ENCODE measurements at places on chromosomes 6 and 20.

DNA sequence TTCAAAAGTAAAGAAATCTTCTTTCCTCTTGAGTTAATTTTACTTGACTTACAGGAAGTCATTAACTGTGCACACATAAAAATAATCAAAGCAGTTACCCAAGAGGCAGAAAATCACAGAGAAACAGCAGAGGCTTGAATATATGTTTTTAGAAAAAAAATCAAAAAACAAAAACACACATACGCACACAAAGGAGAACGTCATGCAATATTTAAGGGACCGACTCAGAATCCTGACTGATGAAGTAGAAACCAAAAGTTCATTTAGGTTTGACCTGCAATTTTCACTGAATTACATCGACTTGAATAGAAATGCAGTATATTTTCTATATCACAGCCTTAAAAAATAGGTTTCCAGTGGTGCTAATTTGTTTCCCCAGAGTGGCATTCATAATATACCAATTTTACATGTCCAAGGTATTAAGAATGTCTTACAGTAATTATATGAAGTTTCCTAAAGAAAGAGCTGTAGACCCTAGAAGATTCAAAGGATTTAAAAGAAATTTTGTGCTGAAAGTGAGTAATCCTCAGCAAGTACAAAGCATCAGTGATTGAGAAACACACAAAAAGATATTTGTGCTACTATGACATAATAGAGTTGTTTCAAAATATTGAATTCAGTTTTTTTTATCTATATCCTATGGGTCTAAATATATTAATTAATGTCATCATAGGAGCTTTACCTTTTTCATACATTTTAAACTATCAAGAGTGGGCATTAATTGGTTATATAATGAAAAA is 358.5 kb upstream of the RUNX2 start:
- no peak overlapping the region for H3K27ac ChIP-seq
- no peak for DNase-seq
- peaks cover 35% of the 10 kb centered on the region for H3K36me3 ChIP-seq
- H3K4me1 ChIP-seq: no peaks in the 10 kb centered on the region
- no peaks in the 10 kb centered on the region for H3K27me3 ChIP-seq

GRCh38 chr20:35318502-35319157 is 26.4 kb upstream of the FAM83C start:
- H3K36me3 ChIP-seq: no peaks in the 10 kb centered on the region
- no peak overlapping the region for H3K4me3 ChIP-seq
- H3K27ac ChIP-seq: 0 out of 2 replicates have a peak overlapping the region, but pooled peaks have one; percentile 33
- H3K27me3 ChIP-seq: no peaks in the 10 kb centered on the region
- DNase-seq: no peak

GRCh38 chr20:43977252-43977651 is 62.6 kb downstream of the TOX2 start:
- no peak overlapping the region for H3K4me3 ChIP-seq
- peaks cover 6% of the 10 kb centered on the region for H3K4me1 ChIP-seq
- H3K27ac ChIP-seq: no peak overlapping the region
- peaks cover 2% of the 10 kb centered on the region for H3K27me3 ChIP-seq

GRCh38 chr6:36679043-36679833 is 724 bp downstream of the CDKN1A start:
- H3K27me3 ChIP-seq: peaks cover 35% of the 10 kb centered on the region
- peaks cover 9% of the 10 kb centered on the region for H3K36me3 ChIP-seq
- H3K4me1 ChIP-seq: peaks cover 52% of the 10 kb centered on the region
- DNase-seq: peak; percentile 44

DNA sequence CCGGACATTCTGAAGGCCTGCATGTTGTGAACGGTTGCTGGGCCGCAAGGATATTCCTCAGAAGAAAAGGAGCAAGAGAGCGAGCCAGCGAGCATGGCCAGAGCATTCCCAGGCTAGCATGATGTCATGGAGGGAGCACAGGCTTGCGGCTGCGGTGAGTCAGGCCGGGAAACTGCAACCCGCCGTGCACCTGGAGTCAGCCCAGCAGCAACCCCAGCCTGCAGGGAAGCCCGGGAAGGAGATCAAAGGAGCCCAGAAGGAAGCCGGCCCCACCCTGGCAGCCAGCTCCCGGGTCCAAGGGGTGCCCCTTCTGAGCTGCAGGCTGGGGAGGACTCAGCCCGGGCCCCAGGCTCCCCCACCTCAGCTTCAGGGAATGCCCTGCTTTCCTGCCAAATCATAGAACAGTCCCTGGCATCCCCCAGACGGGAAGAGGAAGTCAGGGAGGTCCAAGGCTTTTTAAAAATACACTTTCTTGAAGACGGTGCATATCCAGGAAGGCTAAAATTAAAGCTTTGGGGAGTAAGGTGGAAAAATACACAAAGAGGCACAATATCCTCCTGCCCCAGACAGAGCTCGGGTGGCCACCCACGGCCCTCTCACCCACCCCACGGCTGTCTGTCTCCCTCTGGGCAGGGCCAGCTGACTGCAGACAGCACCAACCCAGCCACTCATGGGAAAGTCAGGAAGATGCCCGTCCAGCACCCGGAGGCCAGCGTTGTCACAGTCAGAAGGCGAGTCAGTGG is 53.7 kb downstream of the BMP7 start:
- peak overlapping the region; percentile 10 for H3K4me3 ChIP-seq
- peaks cover 10% of the 10 kb centered on the region for H3K36me3 ChIP-seq
- peak; percentile 62 for DNase-seq

DNA sequence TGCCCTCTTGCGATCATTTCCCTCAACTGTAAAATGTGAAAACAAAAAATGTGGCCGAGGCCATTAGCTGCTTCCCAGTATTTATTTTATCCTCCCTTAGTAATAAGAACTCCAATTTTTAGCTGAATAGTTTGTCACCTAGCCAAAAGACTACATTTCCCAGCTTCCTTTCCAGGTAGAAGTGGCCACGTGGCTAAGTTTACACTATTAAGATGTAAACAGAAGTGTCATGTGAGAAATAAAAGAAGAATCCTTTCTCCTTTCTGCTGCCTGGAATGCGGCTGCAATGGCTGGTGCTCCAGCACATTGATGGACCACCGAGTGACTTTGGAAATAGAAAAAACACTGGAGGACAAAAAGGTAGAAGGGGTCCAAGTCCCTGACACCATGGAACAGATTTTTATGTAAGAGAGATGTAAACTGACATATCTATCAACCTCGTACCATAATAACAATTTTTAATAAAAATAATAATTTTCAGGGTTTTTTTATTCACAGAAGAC is 268.8 kb downstream of the PKHD1 start:
- no peaks in the 10 kb centered on the region for H3K27me3 ChIP-seq
- no peak for DNase-seq
- H3K36me3 ChIP-seq: no peaks in the 10 kb centered on the region
- H3K4me1 ChIP-seq: peaks cover 43% of the 10 kb centered on the region
- H3K27ac ChIP-seq: no peak overlapping the region
- no peak overlapping the region for H3K4me3 ChIP-seq

DNA sequence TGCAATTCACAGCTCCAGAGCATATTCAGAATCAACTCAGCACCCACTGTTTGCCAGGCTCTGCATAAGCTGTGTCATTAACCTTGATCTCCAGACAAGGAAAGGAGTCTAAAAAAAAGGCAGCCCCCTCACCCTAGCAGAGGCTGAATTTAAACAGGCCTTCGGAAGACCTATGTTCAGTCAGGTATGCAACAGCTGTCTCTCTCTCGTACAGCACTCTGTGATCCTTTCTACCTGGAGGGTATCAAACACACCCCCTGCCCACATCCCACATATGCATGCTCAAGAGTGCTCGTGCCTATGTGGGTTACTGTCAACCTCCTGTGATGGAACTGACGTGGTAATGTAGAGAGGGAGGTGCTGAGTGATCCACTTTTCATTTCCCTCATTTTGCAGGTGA is 8.5 kb downstream of the PLAGL2 start:
- H3K27ac ChIP-seq: no peak overlapping the region
- no peak for DNase-seq
- H3K36me3 ChIP-seq: peaks cover 60% of the 10 kb centered on the region
- H3K4me3 ChIP-seq: no peak overlapping the region

DNA sequence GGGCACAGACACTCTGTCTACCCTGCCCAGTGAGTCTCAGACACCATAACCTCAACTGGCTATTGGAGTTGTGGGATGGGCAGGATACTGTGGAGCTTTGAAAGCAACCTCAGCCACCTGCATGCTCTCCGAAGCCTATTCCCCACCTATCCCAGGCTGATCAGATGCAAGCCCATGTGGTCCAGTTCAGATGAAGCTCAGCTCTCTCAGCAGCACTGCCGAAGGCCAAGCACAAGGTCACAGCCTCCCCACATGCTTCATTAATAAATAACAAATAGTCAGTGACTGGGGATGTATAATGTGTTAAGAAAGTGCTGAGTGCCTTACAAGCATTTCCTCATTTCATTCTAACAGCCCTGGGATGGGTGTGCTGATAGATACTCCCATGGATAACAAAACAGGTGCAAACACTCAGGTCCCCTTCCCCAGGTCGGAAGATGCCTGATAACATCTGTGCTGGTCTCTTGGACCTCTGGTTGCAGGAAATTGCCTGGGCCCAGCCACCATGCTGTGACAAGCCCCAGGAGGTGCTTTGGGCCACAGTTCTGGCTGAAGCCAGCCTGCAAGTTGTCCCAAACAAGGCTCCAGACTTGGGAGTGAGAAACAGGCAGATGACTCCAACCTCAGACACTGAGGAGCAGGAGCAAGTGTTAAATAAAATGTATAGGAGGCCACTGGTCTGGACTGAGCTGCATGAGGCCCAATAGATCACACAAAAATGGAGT is 3.7 kb downstream of the ACSS1 start:
- H3K4me1 ChIP-seq: peaks cover 12% of the 10 kb centered on the region
- no peak overlapping the region for H3K4me3 ChIP-seq
- H3K27me3 ChIP-seq: peaks cover 46% of the 10 kb centered on the region
- no peak for DNase-seq
- H3K27ac ChIP-seq: no peak overlapping the region

DNA sequence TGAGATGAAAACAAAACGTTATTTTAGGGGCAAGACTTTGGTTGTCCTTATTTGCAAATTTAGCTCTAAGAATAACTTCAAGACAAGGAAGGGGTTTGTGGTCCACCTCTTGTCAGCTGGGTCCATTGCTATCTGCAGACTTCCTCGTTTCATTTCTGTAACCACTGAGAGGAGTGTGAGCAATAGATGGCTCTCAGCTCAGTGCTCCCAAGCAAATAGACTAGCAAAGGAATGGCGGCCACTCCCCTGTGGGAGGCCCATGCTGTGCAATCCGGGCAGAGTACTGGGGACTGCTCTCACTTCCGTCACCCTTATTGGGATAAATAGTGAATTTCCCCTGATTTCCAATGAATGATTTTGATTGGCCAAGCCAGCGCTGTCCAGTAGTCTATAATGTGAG is 176.6 kb downstream of the ZDHHC14 start:
- peaks cover 46% of the 10 kb centered on the region for H3K4me1 ChIP-seq
- DNase-seq: no peak
- H3K36me3 ChIP-seq: no peaks in the 10 kb centered on the region
- H3K27me3 ChIP-seq: no peaks in the 10 kb centered on the region
- H3K4me3 ChIP-seq: no peak overlapping the region

- no peaks in the 10 kb centered on the region for H3K27me3 ChIP-seq
- H3K4me3 ChIP-seq: no peak overlapping the region
- H3K27ac ChIP-seq: no peak overlapping the region
- no peak for DNase-seq
- peaks cover 26% of the 10 kb centered on the region for H3K36me3 ChIP-seq
- peaks cover 4% of the 10 kb centered on the region for H3K4me1 ChIP-seq
Observed at GRCh38 chr6:152225241-152225934, 411.8 kb downstream of the SYNE1 start.

GRCh38 chr20:25072226-25072811 is 9.6 kb downstream of the VSX1 start:
- no peaks in the 10 kb centered on the region for H3K36me3 ChIP-seq
- peaks cover 6% of the 10 kb centered on the region for H3K27me3 ChIP-seq
- H3K4me3 ChIP-seq: no peak overlapping the region
- H3K4me1 ChIP-seq: peaks cover 15% of the 10 kb centered on the region

- H3K36me3 ChIP-seq: no peaks in the 10 kb centered on the region
- H3K4me1 ChIP-seq: peaks cover 15% of the 10 kb centered on the region
- DNase-seq: no peak
- H3K4me3 ChIP-seq: no peak overlapping the region
- H3K27me3 ChIP-seq: no peaks in the 10 kb centered on the region
Observed at GRCh38 chr6:146017672-146018071, 11.2 kb upstream of the GRM1 start.

Measured in WTC11 (cell line).